ENCODE measurements at places on chromosomes 16 and 17.

- no peak for DNase-seq
Measured at GRCh38 chr16:68259007-68259825, 5.1 kb upstream of the SLC7A6 start.

- no peak for DNase-seq
Measured at GRCh38 chr16:17034477-17035252, 436.1 kb downstream of the XYLT1 start.

DNA sequence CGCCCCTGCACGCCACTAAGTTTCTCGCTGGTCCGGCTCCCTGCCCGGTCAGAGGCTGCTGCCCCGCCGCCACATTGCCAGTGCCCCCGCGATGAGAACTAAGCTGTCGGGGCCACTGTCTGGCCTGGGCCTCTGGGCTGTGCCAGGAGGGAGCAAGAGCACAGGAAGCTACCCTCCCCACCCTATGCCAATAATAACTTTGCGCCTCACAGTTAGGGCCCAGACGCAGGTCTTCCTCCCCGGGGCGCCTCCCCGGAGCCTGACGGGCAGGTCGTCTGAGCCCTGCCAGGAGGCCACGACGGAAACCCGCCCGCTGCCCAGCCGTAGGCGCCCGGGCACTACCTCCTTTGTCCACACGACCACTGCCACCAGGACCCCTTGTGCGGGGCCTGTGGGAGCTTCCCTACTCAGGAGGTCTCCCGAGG is 1.5 kb downstream of the ZFPM1 start:
- no peak for DNase-seq

- no peak for DNase-seq
Measured at GRCh38 chr16:86389566-86390328, 120.6 kb upstream of the FOXF1 start.

DNA sequence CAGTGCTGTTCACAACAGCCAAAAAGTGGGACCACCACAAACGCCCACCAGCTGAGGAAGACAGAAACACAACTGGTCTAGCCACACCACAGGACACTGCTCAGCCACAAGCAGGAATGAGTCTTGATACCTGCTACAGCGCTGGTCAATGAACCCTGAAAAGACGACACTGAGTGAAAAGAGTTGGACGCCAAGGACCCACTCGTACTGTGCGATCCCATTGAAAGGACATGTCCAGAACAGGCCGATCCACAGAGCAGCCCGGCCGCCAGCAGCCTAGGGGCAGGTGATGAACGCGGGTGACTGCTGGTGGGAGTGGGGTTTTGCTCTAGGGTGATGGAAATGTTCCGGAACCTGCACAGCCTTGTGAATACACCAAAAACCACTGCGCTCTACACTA is 10.6 kb upstream of the SLC38A8 start:
- DNase-seq = no peak

- no peak for DNase-seq
Measured at GRCh38 chr16:47028767-47029377, 55.4 kb upstream of the DNAJA2 start.

DNA sequence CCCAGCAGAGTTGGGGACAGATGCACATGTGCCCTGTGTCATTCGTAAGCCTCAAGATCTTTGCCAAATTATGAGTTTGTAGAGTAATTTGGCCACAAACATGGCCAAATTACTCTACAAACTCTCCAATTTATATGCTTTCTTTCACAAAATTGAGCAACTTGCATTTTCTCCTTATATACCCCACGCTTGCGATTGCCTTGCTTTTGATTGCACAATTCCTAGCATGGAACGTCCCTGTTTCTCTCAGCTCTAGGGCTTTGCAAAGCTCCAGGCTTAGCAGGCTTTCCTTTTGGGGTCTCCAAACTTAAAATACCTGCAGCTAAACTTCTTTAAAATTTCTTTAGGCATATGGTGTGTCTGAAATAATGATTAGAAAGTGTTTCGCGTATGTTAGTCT is 28.5 kb upstream of the MAF start:
- no peak for DNase-seq

- DNase-seq = no peak
Measured at GRCh38 chr16:54509456-54509855, 222.9 kb upstream of the IRX3 start.

Measured in cortex of kidney (tissue), 1 donor.